ENCODE measurements at places on chromosomes 13 and 19.

GRCh38 chr13:60210510-60211330, 47.0 kb upstream of the DIAPH3 start:
- DNase-seq, result no peak

GRCh38 chr19:33815380-33816340, 19.0 kb downstream of the KCTD15 start:
- DNase-seq, result no peak

GRCh38 chr19:58305932-58306323, 751 bp downstream of the ERVK3-1 start:
- no peak for DNase-seq

DNA sequence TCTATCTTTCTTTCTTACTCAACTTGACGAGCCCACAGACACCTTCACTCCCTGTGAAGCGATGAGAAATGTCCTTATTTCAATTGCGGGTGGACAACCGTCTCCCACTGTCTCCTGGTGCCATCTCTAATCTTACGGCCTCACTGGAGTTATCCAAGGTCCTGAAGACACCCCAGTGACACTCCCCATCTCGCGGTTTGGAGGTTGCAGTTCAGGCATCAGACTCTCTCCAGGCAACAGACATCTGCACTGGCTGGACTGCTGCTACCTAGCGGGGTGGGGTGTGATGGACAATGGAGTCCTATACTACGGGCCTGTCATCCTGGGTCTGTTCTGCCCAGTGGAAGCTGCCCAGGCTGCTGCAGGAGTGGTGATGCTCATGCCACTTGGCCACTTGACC, 18.3 kb upstream of the IRS2 start:
- no peak for DNase-seq

DNA sequence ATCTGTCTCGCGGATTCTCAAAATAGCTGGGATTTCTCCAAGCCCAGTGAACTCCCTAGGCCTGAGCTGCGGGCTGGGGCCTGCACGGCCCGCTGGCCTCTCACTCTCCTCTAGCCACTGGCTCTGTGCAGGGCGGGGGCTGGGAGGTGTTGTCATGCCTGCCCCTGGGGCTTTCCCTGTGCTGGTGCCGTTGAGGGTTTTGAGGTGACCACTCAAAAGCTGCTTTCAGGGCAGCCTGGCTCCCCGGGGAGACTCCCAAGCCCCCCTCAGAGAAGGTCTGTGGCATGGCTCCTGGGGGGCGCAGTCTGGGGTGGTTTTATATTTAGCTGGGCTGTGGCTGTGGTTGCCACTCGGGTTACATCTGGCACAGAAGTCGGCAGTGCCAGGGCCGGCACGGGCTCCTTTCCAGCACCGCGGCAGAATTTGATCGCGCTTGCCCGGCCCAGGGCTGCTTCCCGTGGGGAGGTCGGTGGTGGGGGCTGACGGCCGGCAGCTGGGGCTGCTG, 10.0 kb downstream of the NDUFB7 start:
- DNase-seq, result no peak

DNA sequence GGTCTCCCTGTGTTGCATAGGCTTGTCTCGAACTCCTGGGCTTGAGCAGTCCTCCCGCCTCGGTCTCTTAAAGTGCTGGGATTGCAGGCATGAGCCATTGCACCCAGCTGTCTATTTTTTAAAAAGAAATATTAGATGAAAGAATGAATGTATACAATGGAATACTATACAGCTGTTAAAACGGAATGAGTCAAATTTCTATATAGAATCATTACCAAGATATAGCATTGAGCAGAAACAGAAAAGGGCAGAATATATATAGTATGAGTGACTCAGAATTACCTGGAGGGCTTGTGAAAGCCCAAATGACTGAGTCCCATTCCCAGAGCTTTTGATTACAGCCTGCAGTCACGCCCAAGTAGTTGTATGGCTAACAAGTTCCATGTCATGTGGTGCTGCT, 4.4 kb downstream of the DACT3 start:
- DNase-seq, result no peak

GRCh38 chr19:6020166-6020882, 42.4 kb upstream of the RANBP3 start:
- DNase-seq, result no peak

- DNase-seq, result no peak
Measured at GRCh38 chr19:39352381-39353255, 10.4 kb downstream of the SAMD4B start.

DNA sequence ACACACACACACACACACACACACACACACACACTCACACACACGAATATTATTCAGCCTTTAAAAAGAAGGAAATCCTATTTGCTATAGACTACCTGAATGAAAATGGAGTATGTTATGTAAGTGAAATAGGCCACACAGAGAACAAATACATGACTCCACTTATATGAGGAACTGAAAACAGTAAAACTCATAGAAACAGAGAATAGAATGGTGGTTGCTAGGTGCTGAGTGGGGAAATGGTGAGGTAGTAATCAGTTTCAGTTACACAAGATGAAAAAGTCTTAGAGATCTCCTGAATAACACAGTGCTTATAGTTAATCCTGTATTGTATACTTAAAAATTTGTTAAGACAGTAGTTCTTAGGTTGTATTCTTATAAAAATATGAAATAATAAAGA, 8.2 kb downstream of the ZNF677 start:
- DNase-seq, result no peak

GRCh38 chr13:45508776-45509175, 44.0 kb downstream of the COG3 start:
- DNase-seq, result no peak
